Amygdala (tissue), 56 donors: ENCODE measurements at places on chromosomes 4 and X.

- DNase-seq: no peak
These were observed 619.7 kb downstream of the MID1IP1 start for GRCh38 chrX:39421006-39421405.

DNA sequence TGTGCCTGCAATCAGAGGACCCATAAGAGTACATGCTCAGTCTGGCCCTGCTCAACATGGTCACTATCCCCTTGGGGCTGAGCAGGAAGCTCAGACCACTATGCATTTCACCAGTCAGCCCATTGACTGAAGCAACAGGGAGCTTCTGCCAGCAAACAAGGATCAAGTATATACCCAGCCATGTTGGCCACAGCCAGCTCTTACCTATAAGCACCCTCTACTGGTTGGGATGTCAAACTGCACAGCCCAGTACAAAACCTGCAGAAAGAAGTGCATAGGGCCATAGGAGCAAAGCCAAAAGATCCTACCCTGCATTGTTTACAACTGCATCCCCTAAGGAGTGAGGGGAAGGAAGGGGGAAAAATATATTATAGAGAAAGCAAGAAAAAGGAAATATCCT is 214.4 kb upstream of the CPEB2 start:
- DNase-seq: no peak

DNA sequence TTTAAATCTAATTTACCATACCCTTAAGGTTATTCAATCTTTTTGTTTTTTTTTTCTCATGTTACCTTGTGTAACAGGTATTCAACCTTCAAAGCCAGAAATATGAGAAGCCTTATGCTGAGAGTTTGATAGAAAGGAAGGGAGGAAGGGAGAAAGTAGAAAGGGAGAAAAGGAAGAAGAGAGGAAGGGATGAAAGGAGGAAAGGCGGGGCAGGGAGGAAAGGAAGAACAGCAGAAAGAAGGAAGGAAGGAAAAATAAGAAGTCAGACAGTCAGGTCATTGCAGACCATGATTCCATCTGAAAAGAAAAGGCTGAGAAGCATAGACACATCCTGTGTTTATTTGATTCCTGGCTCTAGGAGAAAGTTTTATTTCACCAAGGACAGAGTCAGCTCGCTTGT is 30.9 kb downstream of the RTL9 start:
- DNase-seq: no peak

DNA sequence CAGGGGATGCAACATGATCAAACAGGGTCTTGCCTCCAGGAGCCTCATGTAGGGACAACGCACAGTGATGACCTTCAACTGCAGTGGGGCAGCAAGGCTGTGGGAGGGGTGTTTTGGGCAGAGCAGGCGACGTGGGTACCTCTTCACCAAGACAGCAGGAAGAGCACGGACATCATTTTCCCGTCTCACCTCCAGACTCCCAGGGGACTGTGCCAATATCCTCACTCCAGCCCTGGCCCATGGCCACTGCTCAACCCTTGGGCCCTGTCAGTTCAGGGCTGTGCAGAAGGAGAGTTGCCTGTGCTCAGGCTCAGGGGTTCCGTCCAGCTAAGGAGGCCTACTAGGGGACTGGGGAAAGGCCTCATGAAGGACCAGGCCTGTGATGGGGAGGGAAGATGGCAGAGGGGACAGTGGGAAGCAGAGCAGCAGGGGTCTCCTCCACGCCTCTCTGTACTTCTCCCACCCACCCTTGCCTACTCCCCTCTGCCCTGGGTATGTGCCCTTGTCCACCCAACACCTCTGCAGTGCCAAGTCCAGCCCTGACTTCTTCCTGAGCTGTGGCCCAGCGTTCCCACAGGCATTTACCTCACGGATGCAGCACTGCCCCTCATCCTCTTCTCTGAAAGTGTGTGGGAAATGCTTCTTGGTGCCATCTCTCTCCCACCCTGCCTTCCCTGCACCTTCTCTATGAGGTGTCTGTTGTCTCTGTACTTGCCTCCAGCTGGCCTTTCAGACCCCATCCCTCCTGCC is 1.4 kb downstream of the IL9R start:
- DNase-seq: no peak

- no peak for DNase-seq
These were observed 494.1 kb downstream of the PRR32 start for GRCh38 chrX:127313635-127314034.

DNA sequence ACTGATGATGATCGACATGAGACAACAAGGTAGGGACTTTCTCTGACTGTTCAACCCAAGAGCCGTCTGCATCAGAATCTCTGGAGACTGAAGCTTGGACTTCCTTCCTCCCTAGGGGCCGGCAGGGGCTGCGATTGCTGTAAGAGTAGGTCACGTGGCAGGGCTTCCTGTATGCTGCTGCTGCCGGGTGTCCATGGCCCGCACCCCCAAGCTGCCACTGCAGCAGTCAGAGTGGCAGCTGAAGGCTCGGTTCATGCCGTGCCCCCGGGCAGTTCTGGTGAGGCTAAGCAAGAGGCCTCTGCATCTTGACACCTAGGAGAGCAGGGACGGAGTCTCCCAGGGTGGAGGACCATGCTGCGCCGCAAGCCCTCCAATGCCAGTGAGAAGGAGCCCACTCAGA is at the start of gene SASH3:
TSS of gene SASH3 (plus strand) at position 203 of the 400 bp plus-strand sequence. CDS start at position 352, 149 bp downstream.
- peak; percentile 1 for DNase-seq

DNA sequence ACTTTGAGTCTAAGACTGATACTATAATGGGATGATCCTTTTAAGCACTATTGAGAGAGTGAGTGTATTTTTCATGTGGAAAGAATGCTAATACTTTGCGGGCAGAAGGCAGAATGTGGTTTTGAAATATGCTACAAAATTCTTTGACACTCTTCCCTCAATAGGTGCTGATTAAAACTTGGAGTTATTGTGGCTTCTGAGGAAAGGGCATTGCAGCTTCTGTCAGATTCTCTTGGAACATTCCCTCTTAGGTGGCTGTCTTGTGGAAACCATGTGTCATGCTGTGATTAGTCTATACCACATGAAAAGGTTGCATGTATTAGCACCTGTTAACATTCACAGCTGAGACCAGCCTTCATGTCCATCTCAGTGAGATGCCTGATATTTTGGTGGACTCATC is 547.0 kb downstream of the STIM2 start:
- DNase-seq: no peak

- DNase-seq: no peak
These were observed 122.6 kb upstream of the VCX3B start for GRCh38 chrX:8341814-8342590.

- no peak for DNase-seq
These were observed 27.0 kb upstream of the NKAP start for GRCh38 chrX:119970574-119970973.

- DNase-seq: no peak
These were observed 82.8 kb downstream of the LNX1 start for GRCh38 chr4:53508446-53508845.

- no peak for DNase-seq
These were observed 21.4 kb upstream of the PGM2 start for GRCh38 chr4:37805091-37805490.

GRCh38 chr4:148258535-148258934 is 183.7 kb downstream of the NR3C2 start:
- DNase-seq: no peak

GRCh38 chr4:148029781-148030180 is 297.9 kb downstream of the ARHGAP10 start:
- no peak for DNase-seq

- no peak for DNase-seq
These were observed 59.0 kb upstream of the VCX3B start for GRCh38 chrX:8405631-8406030.

GRCh38 chr4:55927803-55928437 is 20.8 kb upstream of the CEP135 start:
- no peak for DNase-seq

- DNase-seq: no peak
These were observed 58.2 kb upstream of the FAM9C start for GRCh38 chrX:13102636-13103035.

- DNase-seq: no peak
These were observed 49.2 kb upstream of the HDAC8 start for GRCh38 chrX:72621625-72622485.

- no peak for DNase-seq
These were observed 66.3 kb downstream of the DCUN1D4 start for GRCh38 chr4:51909236-51909703.

DNA sequence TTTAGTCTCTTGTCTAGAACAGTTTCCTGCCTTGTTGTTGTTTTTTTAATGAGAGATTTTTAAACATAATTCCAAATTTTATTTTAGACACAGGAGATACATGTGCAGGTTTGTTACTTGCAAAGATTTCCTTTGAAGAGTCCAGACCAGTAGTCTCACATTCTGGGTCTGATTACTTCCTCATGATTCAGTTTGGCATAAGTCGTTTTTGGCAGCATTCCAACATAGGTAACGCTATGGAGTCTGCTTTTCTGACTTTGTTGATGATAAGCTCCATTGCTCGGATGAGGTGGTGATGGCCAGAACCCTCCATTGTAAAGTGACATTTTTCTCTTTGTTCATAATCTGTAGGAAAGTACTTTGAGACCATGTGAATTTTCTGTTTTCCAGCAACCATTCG is 74.7 kb downstream of the CLCN4 start:
- no peak for DNase-seq

GRCh38 chrX:13716905-13717304 is 17.5 kb downstream of the TRAPPC2 start:
- DNase-seq: no peak

GRCh38 chr4:112956484-112956896 is 93.0 kb upstream of the ANK2 start:
- no peak for DNase-seq

GRCh38 chrX:24169211-24169610 is 19.7 kb downstream of the ZFX start:
- DNase-seq: no peak

DNA sequence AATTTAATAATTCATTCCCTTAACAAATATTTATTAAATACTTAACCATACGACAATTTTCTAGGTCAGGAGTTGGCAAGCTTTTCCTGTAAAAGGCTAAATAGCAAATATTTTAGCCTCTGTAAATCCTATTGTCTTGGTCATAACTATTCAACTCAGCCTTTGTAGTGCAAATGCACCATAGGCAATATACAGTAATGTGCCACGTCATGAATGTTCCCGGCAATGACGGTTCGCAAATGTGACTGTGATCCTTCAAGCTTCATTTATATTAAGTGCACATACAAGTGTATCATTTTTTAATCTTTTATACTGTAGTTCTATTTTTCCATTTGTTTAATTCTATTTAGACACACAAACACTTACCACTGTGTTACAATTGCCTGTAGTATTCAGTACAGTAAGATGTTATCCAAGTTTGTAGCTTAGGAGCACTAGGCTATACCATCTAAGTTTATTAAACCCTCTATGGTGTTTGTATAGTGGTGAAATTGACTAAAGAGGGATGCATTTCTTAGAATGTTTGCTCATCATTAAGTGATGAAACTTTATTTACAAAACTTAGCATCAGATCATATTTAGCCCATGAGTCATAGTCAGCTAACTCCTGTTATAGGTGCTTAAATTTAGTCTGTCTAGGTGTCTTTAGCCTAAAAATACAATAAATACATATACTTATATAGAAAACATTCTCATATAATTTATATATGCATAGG is 553.6 kb downstream of the STPG2 start:
- DNase-seq: no peak

DNA sequence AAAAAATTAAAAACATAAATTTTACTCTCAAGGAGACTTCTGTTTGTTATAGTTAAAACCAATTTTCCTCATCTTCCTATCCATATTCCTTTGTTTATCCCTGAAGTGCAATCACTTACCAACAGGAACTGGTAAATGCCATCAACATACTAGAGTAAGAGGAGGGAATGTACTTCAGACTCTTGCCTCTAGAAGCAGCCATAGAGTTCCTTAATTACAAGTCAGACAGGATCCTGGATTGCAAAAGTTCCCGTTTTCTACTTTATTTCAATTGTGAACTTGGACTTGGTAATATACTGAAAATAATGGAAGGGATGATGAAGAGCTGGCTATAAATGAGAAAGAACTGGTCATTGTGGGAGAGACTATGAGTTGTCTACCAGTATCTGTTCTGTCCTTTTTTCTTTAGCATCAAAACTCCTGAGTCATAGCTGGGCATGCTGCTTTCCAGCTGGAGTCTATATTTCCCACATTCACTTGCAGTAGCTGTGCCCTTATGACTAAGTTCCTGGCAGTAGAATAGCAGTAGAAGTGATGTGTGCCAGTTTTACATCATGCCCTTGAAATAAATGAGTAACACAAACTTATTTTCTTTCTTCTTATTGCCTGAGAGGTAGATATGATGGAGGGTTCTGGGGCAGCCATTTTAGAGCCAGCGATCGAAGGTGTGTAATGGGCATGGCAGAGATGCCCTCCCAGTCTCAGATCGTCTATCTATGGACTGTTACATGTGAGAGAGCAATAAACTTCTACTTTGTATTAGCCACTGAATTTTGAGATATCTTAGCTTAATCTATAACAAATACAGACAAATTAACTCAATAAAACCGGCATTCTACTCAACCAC is 26.8 kb upstream of the SPARCL1 start:
- no peak for DNase-seq

GRCh38 chr4:47762376-47763266 is 75.2 kb downstream of the CORIN start:
- no peak for DNase-seq

DNA sequence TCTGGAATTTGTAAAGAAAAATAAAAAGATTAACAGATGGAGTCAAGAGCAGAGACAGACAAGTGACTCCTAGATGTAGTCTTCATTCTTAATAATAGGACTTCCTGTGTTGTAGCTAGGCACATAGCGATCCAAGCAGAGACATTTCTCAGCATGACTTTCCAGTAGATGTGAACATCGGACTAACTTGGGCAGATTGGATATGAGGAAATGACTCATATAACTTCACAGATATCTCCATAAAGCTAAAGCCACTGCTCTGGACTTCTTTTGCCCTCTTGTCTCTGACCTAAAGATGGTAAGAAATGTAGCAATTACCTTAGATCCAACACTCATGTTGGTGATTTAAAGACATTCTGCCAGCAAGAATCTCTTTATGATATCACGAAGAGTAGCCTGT is 131.7 kb downstream of the EPHA5 start:
- no peak for DNase-seq

DNA sequence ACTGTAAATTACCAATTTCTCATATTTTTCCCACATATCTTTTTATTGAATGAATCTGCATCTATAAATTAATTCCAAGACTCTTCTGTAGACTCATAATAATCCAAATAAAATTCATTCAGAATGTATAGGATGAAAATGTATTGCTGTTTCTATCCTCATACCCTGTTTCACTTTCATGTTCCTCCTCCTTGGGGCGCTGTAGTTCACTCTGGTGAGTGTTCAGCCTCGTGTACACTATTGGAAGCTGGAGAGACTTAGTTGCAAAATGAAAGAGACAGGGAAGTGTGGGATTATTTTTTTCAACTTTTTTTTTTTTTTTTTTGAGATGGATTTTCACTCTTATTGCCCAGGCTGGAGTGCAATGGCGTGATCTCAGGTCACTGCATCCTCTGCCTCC is 296.1 kb downstream of the TLL1 start:
- no peak for DNase-seq

GRCh38 chr4:128346054-128346716 is 58.6 kb upstream of the PGRMC2 start:
- DNase-seq: no peak

GRCh38 chr4:119585771-119586170 is 42.8 kb downstream of the PDE5A start:
- DNase-seq: no peak

DNA sequence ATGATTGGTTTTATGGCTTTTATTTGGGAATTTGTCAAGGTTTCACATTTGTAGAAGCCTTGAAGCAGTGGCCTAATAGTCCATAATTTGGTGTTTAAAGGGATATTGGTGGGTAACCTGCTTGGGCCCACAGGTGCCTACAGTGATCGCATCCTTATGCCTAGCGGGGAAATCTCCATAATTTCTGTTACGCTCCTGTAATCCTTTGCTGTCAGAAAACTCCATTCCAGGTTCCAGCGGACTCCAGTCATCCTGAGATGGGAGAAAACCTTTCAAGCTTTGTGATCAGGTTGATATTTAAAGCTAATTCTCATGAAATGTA is 257.0 kb upstream of the JADE1 start:
- DNase-seq: no peak
